ENCODE measurements at places on chromosomes 5 and 9.

DNA sequence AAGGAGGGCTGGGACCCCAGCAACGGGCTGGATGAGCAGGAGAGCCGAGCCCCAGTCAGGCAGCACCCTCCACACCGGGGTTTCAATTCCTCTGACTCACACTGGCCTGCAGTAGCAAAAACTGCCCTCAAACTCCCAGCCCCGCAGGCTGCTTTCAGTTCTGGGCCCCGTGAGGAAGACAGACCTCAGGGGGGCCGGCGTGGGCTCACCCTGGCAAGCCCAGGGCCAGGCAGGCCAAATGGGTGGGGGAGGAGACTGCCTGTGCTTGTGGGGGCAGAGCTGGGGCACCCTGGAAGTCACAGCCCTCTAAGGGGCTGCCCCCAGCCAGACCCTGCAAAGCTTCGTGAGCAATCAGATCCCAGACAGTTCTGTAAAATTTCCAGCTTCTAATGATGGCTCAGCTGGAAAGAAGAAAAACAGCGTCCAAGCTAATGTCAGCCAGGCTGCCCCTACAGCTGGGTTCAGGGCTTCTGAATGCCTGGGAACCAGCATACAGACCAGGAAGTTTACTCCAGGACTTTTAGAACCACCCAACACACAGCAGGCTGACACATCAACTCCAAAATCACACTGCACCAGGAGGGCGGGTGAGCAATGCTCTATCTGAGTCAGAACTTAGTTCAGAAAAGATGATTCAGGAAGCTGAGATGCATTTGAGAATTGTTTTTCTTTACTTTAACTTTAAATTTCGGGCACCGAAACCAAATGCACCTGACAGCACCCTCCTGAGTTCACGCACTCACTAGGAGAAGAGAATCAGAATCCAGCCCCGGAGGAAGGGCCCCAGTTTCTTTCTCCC, 34.7 kb downstream of the LPCAT1 start:
- no peak for DNase-seq

GRCh38 chr5:98109561-98110006, 663.9 kb upstream of the RGMB start:
- DNase-seq, result no peak

DNA sequence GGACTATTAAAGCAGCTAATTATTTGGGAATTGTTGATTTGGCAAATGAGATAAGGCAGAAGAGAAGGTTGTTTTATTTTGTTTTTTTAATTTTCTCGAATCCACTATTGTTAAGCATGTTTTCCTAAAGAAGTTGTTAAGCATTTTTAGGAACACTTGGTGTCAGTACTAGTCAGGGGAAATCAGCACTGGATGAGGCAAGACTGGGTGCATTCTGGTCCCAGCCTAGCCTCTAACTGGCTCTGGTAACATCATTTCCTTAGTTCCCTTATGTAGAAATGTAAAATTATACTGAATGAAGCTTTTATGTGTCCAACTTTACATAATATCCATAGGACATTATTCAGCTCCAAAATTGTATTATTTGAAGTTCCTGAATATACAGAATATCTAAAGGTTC, 196.1 kb downstream of the PCSK5 start:
- no peak for DNase-seq

- peak; percentile 90 for DNase-seq
Observed at GRCh38 chr9:94554439-94555331, at the start of gene PCAT7. Gene PCAT7 (plus strand): TSS chr9:94555083.

DNA sequence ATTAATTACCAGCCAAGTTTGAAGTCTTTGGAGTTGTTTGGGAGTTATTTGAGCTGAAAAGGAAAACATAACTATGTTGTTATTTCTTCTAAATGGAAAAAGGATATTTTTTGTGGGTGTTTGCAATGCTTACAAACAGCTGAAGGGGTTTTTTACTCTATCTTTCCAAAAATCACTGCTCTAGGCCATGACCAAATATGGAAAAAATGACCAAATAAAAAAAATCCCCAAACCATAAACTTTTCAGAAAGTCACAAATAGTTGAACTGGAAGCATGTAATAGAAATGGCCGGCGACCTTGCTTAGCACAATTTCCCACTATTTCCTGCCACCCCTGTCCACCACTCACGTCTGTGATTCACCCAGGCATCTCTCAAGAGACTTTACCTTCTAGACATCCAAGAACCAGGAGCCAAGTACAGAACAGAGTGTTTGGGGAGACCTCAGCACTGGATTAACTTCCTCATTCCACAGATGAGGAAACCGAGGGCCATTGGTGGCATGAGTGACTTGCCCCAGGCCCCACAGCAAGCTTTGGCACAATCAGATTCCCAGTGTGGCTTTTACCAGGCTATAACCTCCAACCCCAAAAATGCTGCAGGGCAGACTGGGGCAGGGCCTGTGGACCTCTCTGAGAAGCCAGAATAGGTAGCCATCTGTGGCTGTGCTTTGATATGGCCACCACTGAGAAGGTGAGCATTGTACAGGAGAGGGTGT, 84.5 kb downstream of the NRG2 start:
- DNase-seq, result no peak

DNA sequence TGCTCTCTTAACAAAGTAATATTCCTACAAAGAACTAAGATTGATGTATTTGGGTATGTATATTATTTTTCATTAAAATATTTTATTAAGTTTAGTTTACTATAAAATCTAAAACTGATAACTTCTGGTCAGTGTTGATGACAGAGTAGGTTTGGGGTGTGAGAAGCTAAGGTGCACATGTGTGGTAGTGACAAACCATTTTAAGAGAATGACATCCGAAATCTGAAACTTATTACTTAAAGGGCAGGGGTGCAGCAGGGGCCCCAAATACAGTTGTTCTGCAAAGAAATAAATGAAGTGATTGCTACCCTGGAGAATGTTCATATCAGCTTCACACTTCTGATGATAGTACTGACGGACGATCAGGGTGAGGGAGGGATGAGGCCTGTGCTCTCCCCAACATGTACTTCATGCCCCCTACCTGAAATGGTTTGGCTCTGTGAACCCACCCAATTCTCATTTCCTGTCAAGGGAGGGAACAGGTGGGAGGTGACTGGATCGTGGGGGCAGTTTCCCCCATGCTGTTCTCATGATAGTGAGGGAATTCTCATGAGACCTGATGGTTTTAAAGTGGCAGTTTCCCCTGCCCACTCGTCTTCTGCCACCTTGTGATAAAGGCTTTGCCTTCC, 125.3 kb upstream of the RFX3 start:
- no peak for DNase-seq

DNA sequence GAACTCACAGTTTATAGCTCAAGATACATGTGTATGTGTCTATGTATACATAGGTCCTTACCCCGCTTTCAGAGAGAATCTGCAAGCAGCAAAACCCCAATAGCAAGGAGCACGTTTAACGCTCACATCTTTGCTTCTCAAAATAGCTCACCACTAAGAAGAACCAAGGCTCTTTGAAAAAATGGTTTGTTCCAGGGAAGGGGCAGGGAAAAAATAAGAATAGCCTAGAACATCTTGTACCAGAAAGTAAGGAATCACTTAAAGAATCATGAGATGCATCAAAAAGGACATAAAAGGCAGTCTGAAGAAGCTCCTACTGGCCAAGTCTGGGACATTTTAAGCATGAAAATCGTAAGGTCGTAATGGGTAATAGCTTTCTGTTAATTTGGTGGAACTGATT, 196.4 kb downstream of the FSTL4 start:
- no peak for DNase-seq

- no peak for DNase-seq
Observed at GRCh38 chr9:36543916-36544315, 28.8 kb upstream of the MELK start.

DNA sequence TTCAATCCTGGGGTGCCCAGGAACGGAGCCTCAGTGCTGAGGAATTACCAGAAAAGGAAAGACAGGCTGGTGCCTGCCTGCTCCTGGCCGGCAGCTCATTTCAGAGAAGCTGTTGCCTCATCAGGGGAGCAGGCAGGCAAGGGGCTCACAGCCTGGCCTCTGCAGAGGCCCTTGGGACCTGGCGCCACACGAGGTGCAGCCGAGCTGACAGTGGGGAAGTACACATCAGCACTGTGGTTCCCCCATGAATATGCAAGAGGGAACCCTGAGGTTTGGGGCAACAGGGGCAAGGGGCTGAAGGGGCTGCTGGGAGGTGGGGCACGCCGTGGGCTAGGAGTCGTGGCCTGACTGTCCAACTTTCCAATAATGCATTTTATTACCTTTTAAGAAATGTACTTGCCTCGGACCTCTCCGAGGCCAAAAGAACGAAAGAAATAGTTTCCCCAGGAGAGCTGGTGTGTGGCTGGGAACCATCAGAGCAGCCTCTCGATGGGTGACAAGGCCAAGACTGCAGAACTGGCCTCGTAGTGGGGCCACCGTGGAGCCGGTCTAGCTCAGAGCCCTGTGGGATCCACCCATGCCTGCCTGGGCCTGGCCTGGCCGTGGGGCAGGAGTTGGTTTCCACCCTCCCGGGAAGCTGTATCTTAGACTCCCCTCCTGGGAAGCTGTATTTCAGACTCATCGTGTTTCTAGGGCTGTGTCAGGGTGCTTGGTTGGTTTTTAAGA, 198.6 kb downstream of the PAX5 start:
- no peak for DNase-seq

GRCh38 chr5:170484847-170485615, 18.8 kb upstream of the KCNIP1 start:
- no peak for DNase-seq

- peak; percentile 12 for DNase-seq
Observed at GRCh38 chr5:110478895-110479294, 247.6 kb downstream of the TMEM232 start.

GRCh38 chr5:133980652-133981051, 12.2 kb upstream of the C5orf15 start:
- DNase-seq, result no peak
